ENCODE measurements at places on chromosomes 6 and 20.

DNA sequence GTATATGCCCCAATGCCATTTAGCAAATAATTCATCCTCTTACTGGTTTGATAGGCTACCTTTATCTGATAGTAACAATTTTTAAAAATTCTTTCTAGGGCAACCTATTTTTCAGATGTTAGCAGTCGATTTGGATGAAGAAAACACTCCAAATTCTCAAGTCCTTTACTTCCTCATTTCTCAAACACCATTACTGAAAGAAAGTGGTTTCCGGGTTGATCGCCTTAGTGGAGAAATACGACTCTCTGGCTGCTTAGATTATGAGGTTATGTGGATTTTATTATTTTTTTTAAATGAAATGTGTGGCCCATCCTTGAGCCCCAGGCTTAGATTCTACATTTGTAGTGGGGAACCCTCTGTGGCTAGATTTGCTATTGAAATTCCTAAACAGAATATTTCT is 26.3 kb downstream of the CDH26 start:
- no peak for DNase-seq

- no peak for DNase-seq
Observed at GRCh38 chr6:37205175-37205996, 35.4 kb downstream of the PIM1 start.

GRCh38 chr6:132089173-132089572 is 138.0 kb upstream of the CCN2 start:
- DNase-seq = no peak

DNA sequence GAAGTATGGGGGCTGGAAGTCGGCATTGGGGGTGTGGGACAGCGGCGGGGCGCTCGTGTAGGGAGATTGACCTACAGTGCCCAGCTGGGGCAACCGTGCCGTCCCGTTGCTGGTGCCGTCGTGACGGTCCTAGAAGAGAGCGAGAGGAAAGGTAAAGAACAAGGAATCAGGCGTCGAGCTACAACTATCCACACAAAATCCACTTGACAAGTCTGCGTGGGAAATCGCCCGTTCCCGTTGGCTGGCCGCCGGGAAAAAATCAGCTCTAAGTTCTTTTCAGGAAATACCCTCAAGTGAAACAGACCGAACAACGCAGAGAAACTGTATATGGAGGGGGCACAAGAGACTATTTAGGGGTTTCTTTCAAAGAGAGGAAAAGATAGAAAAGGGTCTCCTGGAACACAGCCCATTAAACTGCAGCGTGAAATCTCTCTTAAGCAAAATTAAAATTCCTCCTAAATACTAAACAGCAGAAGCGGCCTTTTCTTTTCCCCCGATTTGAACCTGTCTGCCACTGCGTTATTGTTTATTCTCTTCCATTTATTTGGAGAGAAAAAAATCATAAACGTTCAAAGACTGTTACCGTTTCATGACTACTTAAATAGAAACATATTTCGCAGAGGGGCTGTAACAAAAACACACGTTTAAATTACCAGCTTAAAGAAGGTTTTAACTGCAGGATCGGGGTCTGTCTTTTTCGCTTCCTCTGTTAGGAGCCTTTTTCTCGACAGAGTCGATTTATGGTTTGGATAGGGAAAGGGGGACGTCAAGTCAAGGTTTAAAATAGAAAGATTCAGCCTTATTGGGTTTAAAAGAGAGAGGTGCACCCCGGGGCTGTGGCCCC is 4.4 kb downstream of the TFAP2A start:
- DNase-seq = no peak

DNA sequence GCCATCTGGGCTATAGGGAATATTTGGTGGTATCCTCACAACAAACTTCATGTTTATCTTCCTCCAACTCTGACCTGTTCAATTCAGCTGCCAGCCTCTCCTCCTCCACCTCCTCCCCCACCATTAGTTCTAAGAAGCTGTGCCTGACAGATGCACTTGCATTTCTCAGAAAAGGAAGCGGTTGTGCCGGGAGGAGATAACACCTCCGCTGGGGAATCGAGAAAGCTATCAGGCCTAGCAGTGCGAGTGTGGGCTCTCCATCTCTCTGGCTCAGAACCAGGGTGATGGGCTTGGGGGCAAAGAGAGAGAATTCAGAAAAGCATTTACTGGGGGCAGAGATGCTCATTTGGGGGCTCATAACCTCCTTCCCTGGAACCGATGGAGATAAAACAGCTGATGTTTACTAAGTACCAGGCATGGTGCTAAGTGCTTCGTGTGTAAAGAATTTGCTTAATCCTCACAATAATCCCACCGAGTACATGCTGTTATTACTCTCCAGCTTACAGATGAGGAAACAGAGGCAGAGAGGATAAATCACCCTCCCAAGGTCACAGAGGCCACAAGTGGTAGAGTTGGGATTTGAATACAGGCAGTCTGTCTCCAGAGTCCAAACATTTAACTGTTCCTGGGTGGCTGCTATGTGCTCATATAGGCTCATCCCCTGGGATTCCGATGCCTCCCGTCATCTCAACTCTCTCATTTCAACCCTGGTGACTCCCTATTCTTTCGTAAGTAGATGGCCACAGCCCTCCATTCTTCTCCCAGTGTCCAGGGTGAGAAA is 38.3 kb downstream of the COX4I2 start:
- DNase-seq = no peak
